ENCODE measurements at places on chromosomes 16 and 17.

GRCh38 chr17:80110447-80110812 lies 9.0 kb downstream of the GAA start:
- H3K4me1 ChIP-seq, result peaks cover 2% of the 10 kb centered on the region
- H3K27ac ChIP-seq, result no peak overlapping the region
- DNase-seq, result no peak

DNA sequence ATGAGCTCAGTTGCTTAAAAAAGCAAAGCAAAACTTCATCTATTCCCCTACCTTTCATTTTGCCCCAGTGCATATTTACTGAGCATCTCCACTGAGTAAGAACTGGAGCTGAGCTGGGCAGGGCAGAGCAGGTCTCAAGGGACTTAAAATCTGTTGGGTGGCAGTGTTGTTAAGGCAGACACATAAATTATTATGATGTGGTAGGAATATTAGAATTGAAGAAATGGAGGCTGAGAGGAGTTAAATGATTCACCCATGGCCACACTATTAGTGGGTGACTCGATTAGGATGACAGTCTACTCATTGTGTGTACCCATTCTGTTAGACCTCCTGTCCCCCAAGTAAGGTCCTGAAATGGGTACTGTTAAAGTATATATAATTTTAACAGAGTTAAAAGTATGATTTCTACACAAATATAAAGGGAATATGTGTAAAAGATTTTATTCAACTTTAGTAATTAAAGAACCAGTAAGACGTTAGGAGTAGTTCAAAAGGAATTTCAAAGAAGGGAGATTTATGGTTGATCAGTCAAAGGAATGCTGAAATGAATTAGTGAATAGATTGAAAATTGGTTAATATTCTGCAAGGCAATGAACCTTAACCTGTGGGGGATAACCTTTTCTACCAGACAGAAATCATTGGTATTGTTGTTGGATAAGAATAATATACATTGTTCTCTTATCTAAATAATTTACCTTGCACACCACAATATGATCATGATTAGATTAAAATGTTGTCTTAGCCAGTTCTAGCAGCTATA lies 17.5 kb downstream of the ITGB3 start:
- H3K27me3 ChIP-seq, result no peaks in the 10 kb centered on the region
- peaks cover 14% of the 10 kb centered on the region for H3K4me1 ChIP-seq
- no peak for DNase-seq
- no peaks in the 10 kb centered on the region for H3K36me3 ChIP-seq

DNA sequence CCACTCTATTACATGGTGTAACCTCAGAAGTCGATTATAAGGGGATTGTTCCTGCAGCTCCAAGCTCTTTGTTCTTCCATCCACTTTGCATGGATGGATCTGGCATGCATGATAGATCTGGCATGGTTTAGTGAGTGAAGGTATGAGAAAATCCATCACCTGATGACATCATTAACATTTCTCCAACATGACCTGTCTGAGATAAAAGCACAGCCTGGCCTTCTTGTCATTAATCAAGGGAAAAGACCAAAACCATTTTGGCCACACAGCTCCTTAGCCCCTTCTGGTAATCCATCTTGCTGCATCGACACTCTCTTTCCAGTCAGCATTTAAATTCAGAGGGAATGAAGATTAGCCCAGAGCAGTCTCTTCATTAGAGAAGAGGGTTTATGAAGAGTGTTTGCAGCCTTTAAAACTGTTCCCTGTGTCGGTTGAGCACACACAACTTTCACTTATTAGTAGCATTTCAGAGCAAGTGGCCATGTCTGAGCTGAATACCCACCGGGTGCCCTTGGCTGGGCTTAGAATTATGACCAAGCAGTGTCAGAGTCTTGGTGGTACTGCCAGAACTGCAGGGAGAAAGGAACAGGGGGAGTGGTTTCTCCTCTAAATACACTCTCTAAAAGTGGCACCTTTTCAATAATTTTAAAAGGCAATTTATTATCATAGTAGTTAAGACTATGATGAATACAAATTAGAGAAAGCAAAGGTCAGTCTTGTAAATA lies 246.0 kb downstream of the HAPSTR1 start:
- H3K4me3 ChIP-seq, result no peak overlapping the region
- no peaks in the 10 kb centered on the region for H3K36me3 ChIP-seq
- no peak for DNase-seq

GRCh38 chr16:82848013-82848412 lies 221.2 kb downstream of the CDH13 start:
- H3K4me1 ChIP-seq, result no peaks in the 10 kb centered on the region
- no peak for DNase-seq
- no peak overlapping the region for H3K4me3 ChIP-seq
- no peaks in the 10 kb centered on the region for H3K36me3 ChIP-seq
- H3K27ac ChIP-seq, result no peak overlapping the region

- H3K36me3 ChIP-seq, result no peaks in the 10 kb centered on the region
- H3K27ac ChIP-seq, result no peak overlapping the region
- peaks cover 2% of the 10 kb centered on the region for H3K27me3 ChIP-seq
These were observed 5.7 kb upstream of the SNAI3 start for GRCh38 chr16:88691924-88692560.

- no peaks in the 10 kb centered on the region for H3K27me3 ChIP-seq
- no peaks in the 10 kb centered on the region for H3K36me3 ChIP-seq
- DNase-seq, result no peak
- H3K4me3 ChIP-seq, result no peak overlapping the region
- no peak overlapping the region for H3K27ac ChIP-seq
These were observed 149.3 kb downstream of the PCTP start for GRCh38 chr17:55900188-55900587.

DNA sequence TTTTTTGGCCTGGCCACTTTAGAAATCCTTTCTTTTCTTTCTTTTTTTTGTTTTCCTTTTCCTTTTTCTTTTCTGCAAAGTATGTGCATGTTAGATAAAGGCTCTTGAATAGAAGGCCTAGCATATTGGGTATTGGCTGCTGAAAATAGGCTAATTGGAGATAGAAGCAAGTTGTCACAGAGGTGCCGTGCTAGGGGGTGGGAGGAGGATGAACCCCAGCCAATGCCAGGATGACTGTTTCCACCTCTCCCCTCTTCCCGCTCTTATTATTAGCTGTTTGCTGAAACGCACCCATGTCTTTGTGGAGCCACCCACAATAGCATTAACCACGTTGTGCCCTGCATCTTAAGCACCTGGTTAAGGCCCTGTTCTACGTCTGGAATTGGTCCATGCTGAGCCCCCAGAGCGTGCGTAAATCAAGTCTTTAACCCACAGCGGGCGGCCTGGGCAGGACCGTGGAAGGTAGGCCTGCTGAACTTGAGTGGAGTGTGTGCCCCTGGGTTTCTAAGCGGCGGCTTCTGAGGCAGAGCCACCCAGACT lies 123.6 kb downstream of the MSI2 start:
- H3K27ac ChIP-seq, result peak overlapping the region; percentile 60
- H3K4me1 ChIP-seq, result peaks cover 10% of the 10 kb centered on the region
- no peaks in the 10 kb centered on the region for H3K27me3 ChIP-seq
- no peaks in the 10 kb centered on the region for H3K36me3 ChIP-seq

DNA sequence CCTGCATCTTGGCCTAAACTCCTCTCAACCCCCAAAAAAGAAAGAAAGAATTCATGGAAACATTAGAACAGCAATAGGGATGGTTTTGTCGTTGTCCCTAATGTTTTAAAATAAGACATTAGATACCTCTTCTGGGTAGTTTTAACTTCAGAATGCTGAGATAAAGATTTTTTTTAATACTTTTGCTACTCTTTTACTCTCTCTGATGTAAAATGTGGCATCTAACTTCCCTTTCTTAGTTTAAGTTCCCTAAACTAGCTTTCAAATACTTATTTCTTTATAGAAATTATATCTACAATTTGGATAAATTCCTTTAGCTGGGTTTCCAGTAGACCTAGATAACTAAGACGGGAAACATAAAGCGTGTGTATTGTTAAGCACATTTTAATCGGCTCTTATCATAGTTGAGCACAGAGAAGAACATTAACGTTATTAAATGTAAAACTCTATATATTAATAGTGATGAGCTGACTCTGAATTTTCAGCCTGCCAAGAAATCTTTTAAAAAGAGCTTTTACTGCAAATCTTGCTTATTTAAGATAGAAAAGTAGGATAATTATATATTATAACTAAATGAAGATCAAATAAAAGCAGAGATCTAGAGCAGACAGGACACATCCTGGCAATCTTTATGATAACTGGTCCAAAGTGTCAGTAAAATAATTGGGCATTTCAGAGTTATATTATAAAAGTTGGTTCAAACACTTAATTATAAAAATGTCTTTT lies 183.2 kb downstream of the CYB561 start:
- H3K4me1 ChIP-seq, result no peaks in the 10 kb centered on the region
- H3K36me3 ChIP-seq, result no peaks in the 10 kb centered on the region
- no peak overlapping the region for H3K27ac ChIP-seq
- no peak for DNase-seq
- no peak overlapping the region for H3K4me3 ChIP-seq

GRCh38 chr16:59886021-59886420 lies 1151.9 kb upstream of the GOT2 start:
- no peak for DNase-seq
- H3K27me3 ChIP-seq, result no peaks in the 10 kb centered on the region
- H3K27ac ChIP-seq, result no peak overlapping the region
- H3K4me1 ChIP-seq, result no peaks in the 10 kb centered on the region
- no peak overlapping the region for H3K4me3 ChIP-seq
- no peaks in the 10 kb centered on the region for H3K36me3 ChIP-seq

DNA sequence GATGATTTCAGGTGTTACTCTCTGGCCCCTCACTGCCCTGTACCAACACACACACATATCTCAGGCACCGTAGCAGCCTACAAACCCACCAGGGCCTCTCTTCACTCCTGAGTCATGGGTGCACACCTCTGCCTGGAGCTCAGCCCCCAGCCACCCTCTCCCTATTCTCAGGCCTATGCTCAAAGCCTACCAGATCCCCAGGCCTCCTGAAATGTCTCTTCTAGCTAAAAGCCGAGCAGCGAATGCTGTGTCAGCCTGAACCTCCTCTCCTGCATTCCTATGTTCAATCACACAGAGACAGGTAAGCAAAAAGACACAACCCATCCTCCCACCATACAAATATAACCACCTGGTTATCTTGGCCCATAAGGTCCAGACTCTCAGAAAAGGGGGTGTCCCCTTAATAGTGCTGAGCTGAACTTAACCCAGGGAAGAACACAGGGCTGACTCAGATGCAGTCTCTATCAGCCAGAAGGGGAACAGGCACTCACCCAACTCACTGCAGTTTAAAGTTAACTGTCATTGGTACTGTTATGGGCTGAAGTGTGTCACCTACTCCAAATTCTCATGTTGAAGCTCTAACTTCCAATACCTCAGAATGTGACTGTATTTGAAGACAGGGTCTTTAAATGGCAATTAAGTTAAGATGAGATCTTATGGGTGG lies 62.0 kb upstream of the TEKT3 start:
- no peak overlapping the region for H3K4me3 ChIP-seq
- peak overlapping the region; percentile 30 for H3K27ac ChIP-seq
- no peaks in the 10 kb centered on the region for H3K27me3 ChIP-seq

DNA sequence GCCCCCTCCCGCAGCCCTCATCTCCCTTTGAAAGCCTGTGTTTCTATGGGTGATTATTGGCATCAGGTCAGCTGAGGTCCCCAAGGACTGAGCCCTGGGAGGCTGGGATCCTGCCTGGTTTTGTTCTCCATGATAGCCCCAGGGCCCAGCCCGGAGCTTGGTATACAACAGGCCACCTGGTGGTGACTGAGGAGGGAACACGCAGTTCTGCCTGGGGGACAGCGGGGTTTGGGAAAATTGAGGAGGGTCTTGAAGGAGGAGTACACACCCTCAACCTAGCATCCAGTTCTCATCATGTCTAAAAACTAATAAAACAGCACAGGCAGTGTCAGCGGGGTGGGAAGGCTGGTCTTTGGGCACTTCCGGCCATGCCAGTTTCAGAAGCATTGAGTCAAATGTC lies 335.1 kb downstream of the CPPED1 start:
- H3K27ac ChIP-seq, result no peak overlapping the region
- peaks cover 11% of the 10 kb centered on the region for H3K4me1 ChIP-seq
- no peaks in the 10 kb centered on the region for H3K36me3 ChIP-seq
- H3K27me3 ChIP-seq, result no peaks in the 10 kb centered on the region

Measured in ovary (tissue), 10 donors.